ENCODE measurements at places on chromosomes 11 and 22.

GRCh38 chr11:65851811-65852507 lies 6.0 kb downstream of the CFL1 start:
- no peak for DNase-seq

DNA sequence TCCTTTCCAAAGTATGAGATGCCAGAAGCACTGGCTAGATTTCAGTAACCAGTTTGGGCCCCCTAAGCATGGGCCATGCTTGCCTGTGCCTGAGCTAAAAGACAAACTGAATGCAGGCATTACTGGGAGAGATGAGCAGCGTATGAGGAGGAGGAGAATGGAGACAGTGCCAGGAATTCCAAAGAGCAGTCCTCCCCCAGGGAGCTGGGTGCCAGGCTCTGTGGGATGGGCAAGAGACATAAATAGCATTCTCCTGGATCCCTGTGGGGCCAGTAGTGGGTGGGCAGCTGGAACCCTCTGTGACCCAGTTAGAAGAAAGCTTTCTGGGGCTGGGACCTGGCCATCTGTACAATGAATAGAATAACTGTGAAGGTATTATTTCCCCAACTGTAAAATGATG lies 235.6 kb downstream of the KCNA4 start:
- no peak for DNase-seq

DNA sequence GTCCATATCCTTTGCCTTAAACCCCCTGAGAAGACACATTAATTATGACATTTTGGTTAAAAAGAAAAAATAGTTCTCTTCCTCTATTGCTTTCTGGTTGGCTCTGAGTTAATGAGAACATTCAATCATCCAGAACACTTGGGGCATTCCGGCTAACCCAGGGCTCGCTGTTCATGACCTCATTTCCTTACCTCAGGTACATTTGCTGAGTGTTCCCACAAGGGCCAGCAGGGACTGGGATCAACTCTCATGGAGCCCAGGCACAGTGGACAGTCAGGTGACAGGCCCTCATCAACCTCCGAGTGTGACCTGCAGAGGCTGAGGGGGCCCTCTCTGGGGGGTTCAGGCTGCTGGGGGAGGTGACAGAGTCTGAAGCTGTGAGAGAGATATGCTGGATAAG lies 98.9 kb downstream of the MYO18B start:
- no peak for DNase-seq

DNA sequence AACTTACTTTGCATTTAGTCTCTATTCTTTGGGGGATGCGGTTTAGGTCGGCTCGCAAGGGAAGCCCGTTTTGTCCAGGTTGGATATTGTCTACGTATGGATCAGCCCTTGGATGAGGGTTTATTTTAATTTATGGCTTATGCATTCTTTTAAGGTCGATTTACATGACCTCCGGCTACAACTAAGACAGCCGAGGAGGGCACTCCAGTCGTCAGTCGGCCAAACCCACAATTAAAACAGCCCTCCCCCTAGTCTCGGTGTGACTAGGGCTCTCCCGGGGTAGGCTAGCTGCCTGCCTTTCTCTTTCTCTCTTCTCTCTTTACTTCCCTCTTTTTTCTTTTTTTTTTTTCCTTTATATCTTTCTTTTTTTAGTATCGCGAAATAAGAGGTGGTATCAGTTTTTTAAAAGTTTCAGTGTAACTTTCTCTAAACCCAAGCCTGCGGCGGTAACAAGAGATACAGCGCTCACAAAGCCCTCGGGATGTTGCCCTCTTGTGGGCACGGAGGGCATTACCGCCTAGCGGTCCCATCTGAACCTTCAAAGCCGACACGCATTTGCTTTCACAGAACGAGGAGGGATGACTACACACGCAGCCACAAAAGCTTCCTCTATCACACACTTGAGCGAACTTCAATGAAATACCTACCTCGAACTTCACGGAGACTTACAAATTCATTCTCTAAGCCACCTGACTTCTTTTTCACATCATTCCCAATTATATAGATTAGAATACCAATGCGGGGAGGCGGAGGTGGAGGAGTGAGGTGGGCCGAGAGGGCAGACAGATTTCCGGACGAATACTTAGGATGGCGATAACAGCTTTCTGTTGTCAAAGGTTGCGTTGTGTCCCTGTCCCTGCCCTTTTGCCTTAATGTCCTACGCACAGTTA lies 132.3 kb upstream of the C11orf58 start:
- peak; percentile 76 for DNase-seq
